ENCODE measurements at places on chromosomes 11 and 22.

DNA sequence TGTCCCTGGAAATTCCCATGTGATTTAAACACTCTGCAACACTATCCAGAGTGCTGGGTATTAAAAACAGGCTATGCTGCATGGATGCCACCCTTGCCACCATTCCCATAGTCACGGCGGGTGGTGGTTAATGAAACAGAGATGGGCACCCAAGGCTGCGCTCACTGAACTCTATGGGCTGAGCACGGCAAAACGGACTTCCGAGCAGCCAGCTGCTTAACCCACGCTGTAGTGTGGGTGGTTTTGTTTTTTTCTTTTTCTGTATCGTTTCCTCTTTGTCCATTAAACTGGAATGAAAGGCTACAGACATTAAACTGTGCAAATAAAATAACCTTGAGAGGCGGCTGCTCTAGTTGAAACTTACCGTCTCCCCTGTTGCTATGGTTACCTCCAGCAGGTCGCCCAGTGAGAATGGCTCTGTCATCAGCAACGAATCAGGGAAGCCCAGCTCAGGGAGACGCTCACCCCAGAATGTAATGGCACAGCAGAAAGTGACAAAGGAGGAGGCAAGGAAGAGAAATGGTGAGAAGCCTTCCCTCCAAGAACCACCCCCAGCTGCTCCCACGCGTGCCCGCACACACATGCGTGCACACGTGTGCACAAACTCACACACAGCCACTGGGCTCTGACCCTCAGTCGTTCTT, 102.1 kb downstream of the C11orf91 start:
- peak; percentile 36 for DNase-seq

DNA sequence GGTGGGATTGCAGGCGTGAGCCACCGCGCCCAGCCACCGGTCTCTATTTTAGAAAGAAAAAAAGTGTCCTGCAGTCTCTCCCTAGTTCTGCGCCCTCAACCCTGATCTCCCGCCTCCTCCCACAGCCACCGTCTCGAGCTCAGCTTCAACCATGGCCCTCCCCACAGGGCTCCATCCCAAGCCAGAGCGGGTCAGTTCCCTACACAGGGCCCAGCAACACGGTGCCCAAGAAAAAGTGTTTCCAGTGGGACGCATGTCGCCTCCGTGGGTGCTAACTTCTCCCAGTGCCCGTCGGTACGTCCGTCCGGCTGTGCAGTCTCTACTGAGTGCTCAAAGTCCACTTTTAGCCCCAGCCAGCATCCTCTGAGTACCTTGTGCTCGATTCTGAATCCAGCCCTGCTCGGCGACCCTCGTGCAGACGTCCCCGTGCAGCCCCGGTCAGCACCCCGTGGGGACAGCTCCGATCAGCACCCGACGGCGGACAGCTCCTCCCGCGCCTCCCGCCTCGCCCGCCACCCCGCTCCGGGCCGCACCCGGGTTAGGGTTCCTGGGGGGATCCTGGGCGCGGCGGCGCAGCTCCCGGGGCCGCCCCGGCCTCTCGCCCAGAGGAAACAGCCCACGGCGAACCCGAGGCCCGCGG, 657 bp upstream of the MAPK8IP2 start:
- DNase-seq = no peak

- DNase-seq = no peak
These were observed 69.1 kb downstream of the C11orf87 start for GRCh38 chr11:109490953-109491635.

DNA sequence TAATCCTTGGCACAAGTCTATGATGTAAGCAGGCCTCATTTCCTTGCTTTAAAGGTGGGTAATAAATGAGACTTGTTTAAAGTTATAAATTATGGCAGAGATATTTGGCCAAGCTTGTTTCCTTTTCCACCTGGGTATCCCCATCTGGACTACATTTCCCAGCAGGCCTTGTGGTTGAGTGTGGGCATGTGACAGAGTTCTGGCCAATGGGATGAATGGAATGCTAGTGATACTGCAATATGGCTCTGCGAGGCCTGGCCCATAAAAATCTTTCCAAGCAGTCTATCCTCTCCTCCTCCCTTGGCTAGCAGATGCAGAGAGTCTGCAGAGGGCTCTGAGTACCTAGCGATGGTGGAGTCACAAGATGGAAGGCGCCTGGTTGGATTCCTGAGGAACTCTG, 102.5 kb downstream of the TIMP3 start:
- no peak for DNase-seq

DNA sequence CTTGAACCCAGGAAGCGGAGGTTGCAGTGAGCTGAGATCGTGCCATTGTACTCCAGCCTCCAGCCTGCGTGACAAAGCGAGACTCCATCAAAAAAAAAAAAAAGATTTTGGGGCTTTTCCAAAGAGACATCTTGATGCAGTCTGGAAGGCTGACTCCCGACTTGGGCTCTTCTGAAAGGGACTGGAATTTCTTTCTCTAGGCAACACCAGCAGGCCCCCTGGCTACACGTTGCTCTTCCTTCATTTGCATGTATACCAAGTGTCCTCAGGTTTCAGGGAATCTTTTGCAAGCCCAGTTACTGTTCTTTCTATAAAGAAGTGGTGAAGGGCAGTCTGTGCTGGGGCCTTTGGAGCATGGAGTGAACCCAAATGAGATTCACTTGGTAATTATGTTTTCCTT, 211.0 kb downstream of the GRIK4 start:
- DNase-seq = no peak

GRCh38 chr22:20093418-20094196, 13.6 kb downstream of the DGCR8 start:
- no peak for DNase-seq

Measured in NCI-H1436 treated with DMSO at 0.1 percent for 48 hours (cell line).